Activated CD4-positive, alpha-beta T cell treated with anti-CD3 and anti-CD28 coated beads for 36 hours (primary cell): ENCODE measurements at places on chromosomes 5 and 9. TPM values are rescaled to one million over a fixed set of nuclear protein-coding genes. Genes with fewer than 3 reads are reported as not detected.

Gene HAVCR2
- total RNA-seq = 15.9 TPM

Gene HAND1
- total RNA-seq = not detected

DNA sequence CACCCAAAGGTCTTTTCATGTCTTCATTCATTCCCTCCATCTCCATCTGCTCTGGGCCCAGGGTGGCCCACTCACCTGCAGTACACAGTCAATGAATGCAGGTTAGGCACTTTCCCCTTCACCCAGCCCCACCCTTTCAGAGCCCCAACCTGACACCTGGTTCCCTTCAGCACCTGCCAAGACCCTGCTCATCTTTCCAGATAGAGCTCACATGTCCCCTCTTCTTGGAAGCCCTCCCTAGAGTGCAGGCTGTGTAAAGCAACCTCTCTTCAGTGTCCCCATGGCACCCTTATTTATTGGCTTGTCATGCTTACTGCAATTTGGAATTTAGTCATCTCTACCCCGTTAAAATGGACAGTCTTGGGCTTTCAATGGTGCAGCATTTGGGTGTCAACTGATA is 13.0 kb upstream of the CPEB4 start:
- no peak for DNase-seq

Gene CD14
- total RNA-seq = 0.26 TPM
